ENCODE measurements at places on chromosomes 11 and 22.

GRCh38 chr11:79199729-79200354, 241.0 kb downstream of the TENM4 start:
- no peak for DNase-seq

- DNase-seq, result no peak
Measured at GRCh38 chr11:75768909-75769771, 562 bp downstream of the DGAT2 start.

DNA sequence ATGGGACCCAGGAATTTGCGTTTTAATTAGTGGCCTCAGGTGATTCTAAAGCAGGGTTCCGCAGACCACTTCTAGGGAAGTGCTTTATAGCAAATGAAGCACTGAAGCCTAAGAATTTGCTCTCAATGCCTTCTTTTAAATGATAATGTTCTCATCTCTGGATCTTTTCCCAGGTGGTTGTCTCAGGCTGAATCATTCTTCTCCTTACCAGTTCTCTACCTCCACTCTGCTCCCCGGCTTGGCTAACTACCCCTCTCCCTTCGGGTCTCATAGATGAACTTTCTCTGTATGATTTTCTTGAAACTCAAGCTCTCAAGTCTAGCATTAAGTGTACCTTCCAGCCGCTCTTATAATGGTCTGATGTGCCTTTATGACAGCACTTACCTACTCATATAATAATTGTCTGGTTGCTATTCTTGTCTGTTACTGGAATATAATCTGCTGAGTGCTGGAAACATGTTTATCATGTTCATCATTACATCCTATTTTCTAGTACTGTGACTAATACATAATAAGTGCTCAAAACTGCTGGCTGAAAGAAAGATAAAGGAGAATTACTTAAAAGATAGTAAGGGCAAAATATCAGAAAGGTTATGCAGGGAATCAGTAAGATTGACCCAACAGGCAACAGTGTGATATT, 195.9 kb upstream of the SESN3 start:
- DNase-seq, result no peak

DNA sequence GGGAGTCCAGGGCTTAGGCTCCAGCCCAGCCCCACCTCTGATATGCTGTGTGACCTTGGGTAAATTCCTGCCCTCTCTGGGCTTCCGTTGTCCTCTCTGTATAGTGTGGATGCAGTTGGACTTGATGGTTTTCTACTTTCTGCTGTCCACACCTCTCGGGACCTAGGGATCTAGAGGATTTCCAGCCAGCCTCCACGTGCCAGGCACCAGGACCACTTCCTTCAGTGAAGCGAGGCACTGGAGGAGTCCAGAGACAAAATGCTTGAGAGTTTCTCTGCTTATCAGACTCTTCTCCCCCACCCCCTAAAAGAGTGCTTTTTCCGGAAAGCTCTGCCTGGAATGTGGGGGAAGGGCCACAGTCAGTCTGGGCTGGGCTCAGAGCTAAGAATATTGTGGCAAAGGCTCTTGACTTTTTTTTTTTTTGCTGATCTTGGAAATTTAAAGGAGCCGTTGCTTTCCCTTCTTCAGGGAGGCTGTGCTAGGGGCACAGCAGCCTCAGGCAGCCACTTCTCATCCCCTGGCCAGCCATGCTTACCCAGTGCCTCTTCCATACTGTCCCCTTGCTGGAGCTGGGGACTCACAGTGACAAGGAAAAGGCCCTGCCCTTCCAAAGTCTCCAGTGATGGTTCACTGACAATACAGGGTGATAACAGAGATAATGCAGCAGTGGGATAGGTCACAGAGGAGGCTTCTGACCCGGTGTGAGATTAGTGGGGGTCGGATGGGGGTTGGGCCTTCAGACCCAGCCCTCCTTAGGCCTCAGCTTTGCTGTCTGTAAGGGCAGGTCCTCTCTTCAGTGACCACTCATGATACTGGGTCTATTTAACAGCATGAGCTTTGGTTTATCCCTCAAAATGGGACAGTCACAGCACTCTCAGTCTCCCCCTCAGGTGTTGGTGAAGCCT, 2.9 kb upstream of the SERPINH1 start:
- DNase-seq, result no peak

DNA sequence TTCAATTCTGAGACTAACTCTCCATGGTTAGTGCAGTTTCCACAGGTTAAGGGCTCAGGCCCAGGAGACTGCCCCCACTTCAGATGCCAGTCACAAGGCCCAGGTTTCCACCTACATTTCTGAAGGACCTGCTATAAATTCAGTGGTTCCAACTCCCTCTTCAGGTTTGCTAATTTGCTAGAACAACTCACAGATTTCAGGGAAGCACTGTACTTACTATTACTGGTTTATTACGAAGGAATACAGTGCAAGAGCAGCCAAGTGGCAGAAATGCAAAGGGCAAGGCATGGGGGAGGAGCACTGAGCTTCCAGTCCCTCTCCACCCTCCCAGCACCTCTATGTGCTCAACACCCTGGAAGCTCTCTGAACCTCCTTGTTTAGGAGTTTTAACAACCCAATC, 39.3 kb upstream of the SPON1 start:
- DNase-seq, result no peak

DNA sequence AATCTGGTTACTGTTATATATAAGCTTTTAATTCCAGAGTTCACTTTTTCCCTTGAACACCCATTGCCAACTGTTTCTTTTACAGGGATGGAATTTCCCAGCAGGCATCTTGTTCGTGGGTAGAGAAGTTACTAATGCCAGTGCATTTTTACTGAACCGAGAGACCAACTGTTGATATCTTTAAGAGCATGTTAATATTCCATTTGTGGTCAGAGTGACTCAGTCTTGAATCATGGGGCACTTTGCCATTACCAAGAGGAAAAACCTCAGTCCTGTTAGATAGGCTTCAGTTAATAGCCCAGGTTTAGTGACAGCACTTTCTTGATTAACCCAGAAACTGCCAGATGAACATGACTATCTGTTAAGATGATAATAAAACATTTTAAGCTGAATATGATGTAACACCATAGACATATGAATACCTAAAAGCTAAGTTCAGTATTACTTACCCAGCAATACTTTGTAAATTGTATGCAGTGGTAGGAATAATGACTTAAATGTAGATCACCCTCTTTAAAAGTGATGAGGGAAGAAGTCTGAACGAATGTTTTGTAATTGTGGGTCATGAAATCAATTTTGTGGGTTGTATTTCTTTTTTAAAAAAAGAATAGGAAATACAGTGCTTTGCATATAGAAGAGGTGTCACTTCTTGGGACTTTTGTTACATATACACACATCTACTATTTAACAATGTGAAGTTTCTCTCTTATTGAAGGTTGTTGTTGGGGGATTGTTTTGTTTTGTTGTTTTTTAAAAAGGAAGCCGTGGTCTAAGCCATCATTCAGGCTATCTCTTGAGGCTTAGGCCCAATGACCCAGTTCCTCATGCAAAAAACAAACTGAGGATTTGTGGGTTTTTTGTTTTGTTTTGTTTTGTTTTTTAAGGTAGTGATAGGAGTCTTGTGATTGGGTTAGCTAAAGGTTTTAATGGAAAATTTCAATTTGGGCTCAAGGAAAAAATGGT, 79.2 kb upstream of the GRIK4 start:
- DNase-seq, result no peak

DNA sequence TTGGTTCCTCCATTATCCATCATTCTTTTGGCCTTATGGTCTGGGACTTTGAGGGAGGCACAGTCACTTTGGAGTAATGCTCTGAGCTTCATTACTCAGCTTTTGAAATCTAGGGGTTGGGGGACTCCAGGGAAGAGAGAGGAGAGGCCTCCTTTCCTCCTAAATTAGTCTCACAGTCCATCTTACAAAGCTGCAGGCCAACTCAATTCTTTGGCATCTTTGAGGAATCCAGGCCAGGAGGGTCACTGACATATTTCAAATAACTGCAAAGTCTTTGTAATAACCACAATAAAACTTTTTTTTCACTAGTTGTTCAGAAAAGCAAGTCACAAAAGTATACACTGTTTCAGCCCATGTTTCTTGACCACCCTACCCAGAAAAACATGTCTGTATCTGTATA, 73.3 kb upstream of the FAR1 start:
- DNase-seq, result no peak

DNA sequence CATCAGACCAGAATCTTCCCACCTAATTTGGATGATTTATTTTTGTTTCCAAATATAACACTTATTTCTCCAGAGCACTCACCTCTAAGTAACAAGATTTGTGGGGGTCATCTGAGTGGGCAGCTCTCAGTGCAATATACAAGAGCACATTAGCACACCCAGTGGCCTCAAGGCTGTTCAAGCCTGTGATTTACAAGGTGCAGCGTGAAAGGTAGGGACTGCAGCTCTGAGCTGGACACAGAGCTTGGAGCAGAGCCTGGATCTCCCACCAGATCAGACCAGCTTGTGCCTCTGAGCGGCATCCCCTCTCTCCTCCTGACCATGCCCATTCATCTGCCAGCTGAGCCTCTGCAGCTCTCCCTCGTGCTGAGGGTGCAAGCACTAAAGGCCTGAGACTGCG, 323.3 kb upstream of the ZC3H12C start:
- no peak for DNase-seq

- no peak for DNase-seq
Measured at GRCh38 chr22:24289741-24290163, 19.1 kb downstream of the SPECC1L start.

GRCh38 chr22:24181996-24182899, 961 bp downstream of the SUSD2 start:
- DNase-seq, result no peak

GRCh38 chr11:39374963-39375698, 2084.3 kb downstream of the LRRC4C start:
- DNase-seq, result no peak

DNA sequence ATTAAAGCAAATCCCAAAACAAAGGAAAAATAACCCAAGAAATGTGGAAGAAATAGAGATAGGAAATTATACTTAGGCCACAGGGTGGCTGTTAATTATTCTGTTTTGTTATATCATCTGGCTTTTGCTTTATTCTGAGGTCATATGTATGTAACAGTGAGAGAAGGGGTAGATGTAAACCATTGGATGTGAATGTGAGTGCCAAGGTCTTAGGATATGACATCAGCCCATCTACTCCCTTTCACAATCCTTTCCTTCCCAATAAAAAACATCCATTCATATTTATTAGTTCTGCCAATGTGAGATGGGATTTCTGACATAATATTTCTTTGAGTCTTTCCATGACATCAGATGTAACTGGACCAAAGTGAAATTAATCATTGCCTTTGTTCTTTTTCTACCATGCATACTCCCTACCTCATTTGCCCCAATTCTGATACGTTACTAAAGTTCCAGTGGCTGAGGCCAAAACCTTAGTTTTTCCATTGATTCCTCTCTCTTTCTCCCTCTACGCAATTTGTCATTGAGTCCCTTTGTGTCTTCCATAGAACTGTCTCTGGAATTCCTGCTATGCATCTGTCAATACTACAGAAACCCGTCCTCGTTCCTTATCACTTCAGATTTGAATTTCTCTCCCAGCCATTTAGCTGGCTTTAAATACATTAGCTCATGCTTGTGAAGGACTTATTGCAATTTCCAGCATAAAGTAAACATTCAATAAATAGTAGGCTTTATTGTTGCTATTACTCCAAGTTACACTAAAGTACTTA, 170.3 kb downstream of the ARHGAP42 start:
- DNase-seq, result no peak

GRCh38 chr11:77211594-77212251, 83.7 kb downstream of the MYO7A start:
- DNase-seq, result no peak

DNA sequence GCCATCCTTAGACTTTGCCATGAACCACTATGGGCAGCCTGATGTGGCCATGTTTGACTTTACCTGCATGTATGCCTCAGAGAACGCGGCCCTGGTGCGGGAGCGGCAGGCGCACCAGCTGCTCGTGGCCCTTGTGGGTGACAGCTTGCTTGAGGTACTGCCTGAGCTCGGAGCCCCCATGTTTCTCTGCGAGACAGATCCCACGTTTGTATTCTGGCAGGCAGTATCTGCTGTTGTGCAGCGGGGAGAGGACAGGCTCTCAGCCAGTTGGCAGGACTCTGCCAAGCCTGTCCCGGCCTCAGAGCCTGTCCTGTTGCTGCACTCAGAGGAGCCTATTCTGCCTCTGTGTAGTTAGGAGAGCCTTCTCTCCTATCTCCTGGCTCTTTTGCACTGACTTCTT, 109.9 kb downstream of the MICAL2 start:
- DNase-seq, result no peak

- no peak for DNase-seq
Measured at GRCh38 chr22:30822216-30823014, 127.7 kb downstream of the OSBP2 start.

DNA sequence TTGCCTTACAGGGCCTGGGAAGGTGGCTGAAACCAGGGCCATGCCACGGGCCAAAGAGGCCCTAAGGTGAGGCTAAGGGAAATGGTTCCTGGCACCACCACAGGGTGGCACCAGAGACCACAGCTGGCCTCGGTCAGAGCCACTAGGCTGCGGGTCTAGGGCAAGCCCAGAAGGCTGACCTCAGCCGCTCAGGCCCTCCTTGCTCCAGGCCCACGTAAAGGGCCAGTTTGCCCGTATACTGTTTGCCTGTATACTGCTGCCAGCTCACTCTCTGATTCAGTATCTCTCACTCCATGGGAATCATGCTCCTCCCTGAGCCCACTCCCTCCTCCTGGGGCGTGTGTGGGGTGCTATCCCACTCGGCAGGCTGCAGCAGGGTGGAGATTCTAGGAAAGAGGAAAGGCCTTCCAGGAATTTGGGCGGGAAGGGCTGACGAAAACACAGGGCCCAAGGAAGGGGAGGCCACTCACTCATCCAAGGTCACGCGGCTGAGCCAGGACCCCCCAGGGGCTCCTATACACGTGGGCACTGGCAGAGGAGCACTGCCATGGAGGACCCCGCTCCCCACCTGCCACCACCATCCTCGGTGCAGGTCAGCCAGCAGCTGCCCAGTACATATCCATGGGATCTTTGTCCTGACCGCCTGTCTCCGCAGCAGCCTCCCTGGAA, 62.4 kb downstream of the NECTIN1 start:
- DNase-seq, result no peak

- DNase-seq, result no peak
Measured at GRCh38 chr11:73019996-73020395, 122.1 kb downstream of the FCHSD2 start.

GRCh38 chr11:106017093-106017492, 4.9 kb downstream of the MSANTD4 start:
- DNase-seq, result no peak

- no peak for DNase-seq
Measured at GRCh38 chr11:8477151-8477550, 116.9 kb downstream of the STK33 start.

DNA sequence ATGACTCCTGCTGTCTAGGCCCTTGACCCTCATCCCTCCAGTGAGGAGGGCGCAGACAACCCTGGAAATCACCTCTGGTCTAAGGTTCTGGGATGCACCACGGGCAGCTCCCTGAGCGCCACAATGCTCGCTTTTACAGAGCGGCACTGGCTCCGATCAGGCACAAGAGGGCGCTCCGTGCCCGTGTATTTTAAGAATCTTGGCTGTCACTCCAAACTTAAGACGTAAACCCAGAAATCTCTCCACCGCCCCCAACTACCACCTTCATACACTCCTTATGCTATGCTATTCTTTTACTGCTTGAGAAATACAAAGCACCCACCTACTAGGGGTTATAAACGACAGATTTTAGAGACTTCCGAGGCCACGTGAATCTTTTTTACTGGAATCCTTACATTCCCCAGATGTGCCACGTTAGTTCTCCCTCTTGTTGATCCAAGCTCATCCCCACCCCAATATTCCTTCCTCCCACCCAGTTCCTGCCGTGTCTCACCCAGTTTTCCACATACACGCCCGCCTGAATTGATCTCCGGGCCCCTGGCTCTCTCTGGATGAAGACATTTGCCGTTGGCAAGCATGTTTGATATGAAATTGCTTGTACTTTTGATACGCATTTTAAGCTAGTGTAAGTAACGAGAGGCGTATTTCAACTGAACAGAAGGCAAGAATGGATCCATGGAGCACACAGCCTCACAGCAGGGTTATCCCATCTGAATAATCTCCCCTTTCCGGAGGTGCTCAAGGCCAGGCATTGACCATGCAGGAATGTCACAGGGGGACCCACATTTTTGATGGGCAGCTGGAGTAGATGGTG, 453.5 kb downstream of the OPCML start:
- no peak for DNase-seq
